ENCODE measurements at places on chromosomes 2 and 18. TPM values are rescaled to one million over a fixed set of nuclear protein-coding genes. Genes with fewer than 3 reads are reported as not detected.

The ATOH8 gene
- not detected for polyA plus RNA-seq

The GPAT2 gene
- 1.2 TPM for polyA plus RNA-seq

The ITGA4 gene
- 0.45 TPM for polyA plus RNA-seq

The FAM124B gene
- 7.4 TPM for polyA plus RNA-seq

The SPATA3 gene
- polyA plus RNA-seq: not detected

The GPR39 gene
- polyA plus RNA-seq: not detected

The CNDP2 gene
- 73.6 TPM for polyA plus RNA-seq

The G6PC2 gene
- polyA plus RNA-seq: not detected

The SAG gene
- not detected for polyA plus RNA-seq

The SPDYA gene
- polyA plus RNA-seq: 0.17 TPM

The B4GALT6 gene
- polyA plus RNA-seq: 0.09 TPM

The DSG1 gene
- polyA plus RNA-seq: 0.16 TPM

GRCh38 chr2:173760553-173760952 is 204.6 kb downstream of the SP3 start:
- DNase-seq: no peak

DNA sequence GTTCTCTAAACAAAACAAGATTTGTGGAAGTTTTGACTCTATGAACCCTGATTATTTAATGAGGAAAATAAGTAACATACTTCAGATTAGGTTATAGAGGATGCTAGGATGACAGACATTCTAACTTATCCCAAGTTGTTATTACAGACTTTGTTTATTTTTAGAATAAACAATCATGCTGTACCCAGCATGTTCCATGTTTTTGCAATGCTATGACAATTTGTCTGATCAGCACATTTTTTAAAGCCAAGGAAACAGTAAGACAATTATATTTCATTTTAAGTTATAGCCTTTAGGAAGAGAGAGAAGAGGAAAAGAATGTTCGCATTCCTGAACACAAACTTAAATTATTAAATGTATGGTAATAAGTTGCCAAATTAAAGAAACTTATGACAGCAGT is 119.8 kb downstream of the KYNU start:
- DNase-seq: no peak

- no peak for DNase-seq
These were observed 24.1 kb downstream of the HJURP start for GRCh38 chr2:233830111-233830802.

GRCh38 chr18:44290366-44290977 is 390.2 kb upstream of the SETBP1 start:
- DNase-seq: no peak

- DNase-seq: no peak
These were observed 15.0 kb upstream of the MAT2A start for GRCh38 chr2:85523903-85524335.

- peak; percentile 22 for DNase-seq
These were observed 47.6 kb upstream of the IL1R1 start for GRCh38 chr2:102094917-102095316.

DNA sequence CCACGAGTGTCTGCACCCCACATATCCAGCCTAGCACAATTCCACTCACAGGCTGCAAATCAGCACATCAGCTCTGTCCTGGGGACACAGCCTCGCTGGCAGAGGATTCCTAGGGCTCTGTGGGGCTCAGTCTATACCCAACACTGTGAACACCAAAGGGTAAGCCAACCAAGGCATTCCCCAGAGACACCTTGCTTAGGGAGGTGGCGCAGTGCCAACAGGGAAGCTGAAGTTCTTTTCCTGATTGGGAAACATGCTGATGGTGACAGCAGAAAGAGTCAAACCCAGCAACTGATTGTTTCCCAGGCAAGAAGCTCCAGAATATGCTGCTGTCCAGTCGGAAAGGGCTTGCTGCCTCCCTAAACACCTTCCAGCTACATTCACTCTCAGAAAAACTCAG is 55.8 kb downstream of the TTC32 start:
- DNase-seq: no peak

GRCh38 chr2:211468877-211469663 is 912.7 kb downstream of the CPS1 start:
- no peak for DNase-seq

DNA sequence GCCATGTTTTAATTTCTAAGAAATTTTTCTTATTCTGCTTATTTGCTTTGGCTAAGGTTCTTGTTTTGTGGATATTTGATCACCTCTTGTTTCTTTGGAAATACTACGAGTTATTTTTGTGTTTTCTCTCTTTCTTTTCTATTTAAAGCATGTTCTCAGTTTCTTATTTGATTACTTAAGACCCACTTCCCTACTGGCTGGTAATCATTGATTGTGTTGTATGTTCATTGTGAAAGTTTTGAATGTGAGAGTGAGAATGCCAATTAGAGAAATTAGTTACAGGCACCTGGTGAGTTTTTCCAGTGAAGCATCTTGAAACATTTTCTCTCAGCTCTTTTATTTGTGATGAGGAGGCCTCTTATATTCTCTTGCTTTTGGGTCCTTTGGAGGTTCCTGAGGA is 226.7 kb upstream of the MC4R start:
- no peak for DNase-seq

GRCh38 chr18:2572171-2572569 is 813 bp downstream of the NDC80 start:
- DNase-seq: peak; percentile 27

- DNase-seq: no peak
These were observed 361.7 kb downstream of the ANAPC1 start for GRCh38 chr2:111522231-111522768.

DNA sequence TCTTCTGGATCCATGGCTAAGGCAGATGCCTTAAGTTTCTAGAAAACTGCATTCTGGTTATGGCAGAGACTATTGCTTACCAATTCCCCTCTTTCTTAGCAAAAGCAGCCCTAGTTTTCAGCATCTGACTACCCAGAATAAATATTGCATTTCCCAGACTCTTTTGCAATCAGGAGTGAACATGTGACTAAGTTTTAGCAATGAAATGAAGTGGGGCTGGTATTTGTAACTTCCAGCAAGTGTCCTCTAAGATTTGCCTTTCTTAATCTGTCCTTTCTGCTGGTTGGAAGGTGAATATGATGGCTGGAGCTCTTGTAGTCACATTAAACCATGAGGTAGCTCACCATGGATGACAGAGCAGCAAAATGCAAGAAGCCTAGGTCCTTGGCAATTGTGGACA is 132.9 kb upstream of the PKDCC start:
- no peak for DNase-seq

DNA sequence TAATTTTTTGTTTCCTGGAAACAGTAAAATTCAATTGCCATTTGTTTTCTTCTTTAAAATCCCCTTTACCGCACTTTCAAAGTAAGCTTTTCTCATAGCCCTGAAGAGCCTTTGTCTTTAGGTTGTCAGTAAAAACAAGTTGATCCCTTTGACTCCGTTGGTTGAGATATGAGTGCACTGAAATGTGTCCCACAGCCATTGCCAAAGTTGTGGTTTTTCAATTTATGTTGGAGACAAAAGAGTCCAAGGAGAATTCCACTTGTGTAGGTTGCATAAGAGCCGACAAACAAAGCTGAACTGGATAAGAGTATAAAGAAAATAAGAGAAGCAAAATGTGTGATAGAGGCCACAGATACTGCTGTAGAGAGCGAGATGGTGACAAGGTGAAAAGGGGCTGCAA is 26.1 kb upstream of the HNMT start:
- no peak for DNase-seq

DNA sequence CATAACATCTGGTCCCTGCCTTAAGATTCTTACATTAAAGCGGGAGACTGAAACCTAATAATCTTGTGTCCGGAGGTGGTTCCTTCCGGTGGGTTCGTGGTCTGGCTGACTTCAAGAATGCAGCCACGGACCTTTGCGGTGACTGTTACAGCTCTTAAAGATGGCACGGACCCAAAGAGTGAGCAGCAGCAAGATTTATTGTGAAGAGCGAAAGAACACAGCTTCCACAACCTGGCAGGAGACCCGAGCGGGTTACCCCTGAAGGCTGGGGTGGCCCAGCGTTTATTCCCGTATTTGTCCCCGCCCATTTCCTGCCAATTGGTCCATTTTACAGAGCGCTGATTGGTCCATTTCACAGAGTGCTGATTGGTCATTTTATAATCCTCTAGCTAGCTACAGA is 122.3 kb upstream of the SIX2 start:
- DNase-seq: no peak

GRCh38 chr2:128091726-128092080 is 703 bp downstream of the UGGT1 start:
- DNase-seq: no peak

GRCh38 chr2:60439219-60439974 is 114.1 kb downstream of the BCL11A start:
- peak; percentile 13 for DNase-seq

DNA sequence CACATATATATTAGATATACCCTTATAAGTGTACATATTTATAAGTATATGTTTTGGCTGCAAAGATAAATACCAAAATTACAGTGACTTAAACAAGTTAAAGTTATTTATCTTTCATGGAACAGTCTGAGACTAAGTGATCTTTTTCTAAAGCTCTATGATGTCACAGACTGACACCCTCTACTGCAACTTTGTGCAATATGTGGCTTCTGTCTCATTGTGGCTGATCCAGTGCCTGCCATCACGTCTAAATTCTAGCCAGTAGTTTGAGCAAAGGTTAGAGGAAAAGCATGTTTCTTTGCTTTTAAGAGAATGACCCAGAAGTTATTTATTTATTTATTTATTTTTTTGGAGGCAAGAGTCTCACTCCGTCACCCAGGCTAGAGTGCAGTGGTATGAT is 13.8 kb upstream of the GATA6 start:
- DNase-seq: no peak

GRCh38 chr2:188983427-188984064 is 9.4 kb downstream of the COL3A1 start:
- DNase-seq: no peak

Measured in K562 (cell line).